Activated T-cell treated with anti-CD3 and anti-CD28 coated beads, Interleukin-2, amount 50 U/mL, for 48 hours (primary cell): ENCODE measurements at places on chromosomes 4 and X.

GRCh38 chrX:40467454-40467853, 113.3 kb upstream of the ATP6AP2 start:
- DNase-seq: no peak

- no peak for DNase-seq
Measured at GRCh38 chr4:179110356-179110755, 1668.1 kb upstream of the AGA start.

DNA sequence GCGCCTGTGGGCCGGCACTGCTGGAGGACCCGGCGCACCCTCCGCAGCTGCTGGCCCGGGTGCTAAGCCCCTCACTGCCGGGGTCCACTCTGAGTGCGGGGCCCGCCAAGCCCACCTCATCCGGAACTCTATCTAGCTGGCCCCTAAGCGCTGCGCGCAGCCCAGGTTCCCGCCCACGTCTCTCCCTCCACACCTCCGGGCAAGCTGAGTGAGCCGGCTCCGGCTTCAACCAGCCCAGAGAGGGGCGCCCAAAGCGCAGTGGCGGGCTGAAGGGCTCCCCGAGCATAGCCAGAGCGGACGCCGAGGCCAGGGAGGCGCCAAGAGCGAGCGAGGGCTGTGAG, 75.2 kb downstream of the QDPR start:
- DNase-seq: no peak

DNA sequence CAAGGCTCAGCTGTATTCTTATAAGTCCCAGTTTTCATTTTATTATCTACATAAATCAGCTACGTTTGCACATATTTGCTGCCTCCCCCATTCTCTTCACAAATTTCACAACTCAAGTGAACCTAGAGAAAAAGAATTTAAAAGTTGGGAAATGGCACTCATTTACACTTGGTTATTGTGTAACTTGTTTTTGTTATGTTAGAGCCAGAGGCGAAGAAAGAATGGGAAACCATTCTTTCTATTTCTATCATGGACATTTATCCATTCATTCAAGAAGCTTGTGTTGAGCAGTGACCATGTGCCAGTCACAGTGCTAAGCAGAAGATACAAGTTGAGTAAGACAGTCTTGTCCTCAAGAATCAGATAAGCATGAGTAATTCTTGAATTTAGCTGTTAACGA, 13.5 kb downstream of the LIAS start:
- no peak for DNase-seq

DNA sequence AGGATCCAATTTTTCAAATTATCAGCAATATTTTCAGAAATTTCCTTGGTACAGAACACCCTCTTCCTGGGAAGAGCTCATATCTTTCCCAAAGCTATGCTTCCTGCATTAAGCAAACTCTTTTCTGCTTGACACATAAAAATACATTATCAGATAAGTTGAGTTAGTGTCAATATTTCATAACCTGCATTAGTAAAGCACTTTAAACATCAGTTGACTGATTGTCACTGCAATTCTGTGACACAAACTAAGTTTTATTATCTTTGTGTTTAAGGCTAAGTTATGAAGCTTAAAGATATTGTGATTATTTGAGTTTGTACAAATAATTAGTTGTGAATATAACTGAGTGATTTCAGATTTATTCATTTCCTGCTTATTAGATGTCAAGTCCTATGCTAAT, 1045.4 kb upstream of the GRID2 start:
- no peak for DNase-seq

GRCh38 chr4:52483186-52483890, 175.8 kb downstream of the USP46 start:
- DNase-seq: no peak

- no peak for DNase-seq
Measured at GRCh38 chr4:164931551-164932324, 45.7 kb downstream of the TRIM61 start.

GRCh38 chrX:132425744-132426318, 63.0 kb downstream of the MBNL3 start:
- no peak for DNase-seq

DNA sequence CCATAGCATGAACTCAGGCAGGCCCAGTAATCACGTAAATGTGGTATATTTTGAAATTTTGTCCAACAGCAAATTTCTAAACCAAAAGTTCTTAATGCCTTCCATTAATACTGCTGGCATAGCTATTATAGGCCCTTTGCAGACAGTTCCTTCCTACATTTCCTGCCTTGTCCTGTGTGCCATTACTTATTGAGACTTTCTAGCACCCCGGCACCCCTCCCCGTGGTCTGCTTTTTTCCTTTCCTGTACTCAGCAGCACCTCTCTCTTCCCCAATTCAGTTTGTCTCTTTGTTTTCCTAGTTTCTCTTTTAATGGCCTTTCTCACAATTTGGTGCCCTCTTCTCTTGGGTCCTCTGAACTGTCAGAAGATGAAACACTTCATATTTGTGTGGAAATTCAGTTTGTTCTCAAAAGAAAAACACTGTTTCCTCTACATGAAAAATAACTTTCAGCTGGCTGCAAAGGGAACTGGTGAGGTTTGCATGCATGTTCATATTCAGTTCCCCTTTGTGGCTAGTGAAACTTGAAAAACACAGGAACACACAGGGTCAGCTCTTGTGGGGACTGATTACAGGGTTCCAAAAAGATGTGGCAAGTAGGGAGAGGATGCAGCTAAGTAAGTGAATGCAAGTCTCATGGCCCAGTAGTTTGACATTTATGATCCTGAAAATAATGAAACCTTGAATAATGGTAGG, 17.1 kb downstream of the GPR34 start:
- DNase-seq: no peak

DNA sequence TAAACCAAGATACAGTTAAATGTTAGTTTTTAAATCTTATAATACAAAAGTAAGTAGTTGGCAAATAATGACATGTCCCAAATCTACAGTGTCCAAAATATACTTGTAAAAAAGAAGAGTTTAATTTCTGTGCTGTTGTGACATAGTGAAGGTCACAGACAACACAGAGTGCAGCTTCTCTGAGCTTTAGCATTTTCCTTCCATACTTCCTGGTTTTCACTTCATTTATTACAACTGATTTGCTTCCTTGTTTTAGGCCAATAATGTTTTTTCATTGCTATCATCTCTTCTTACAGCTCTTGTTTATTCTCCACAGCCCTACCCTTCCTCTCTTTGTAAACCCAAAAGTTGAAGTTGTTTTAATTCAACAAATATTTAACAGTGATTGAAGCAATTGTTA, 132.4 kb upstream of the TET2 start:
- no peak for DNase-seq

- no peak for DNase-seq
Measured at GRCh38 chr4:168483811-168484210, 3.5 kb upstream of the DDX60L start.

GRCh38 chrX:113741744-113742143, 842.1 kb upstream of the HTR2C start:
- DNase-seq: no peak

GRCh38 chrX:13868591-13868990, 51.7 kb upstream of the GPM6B start:
- no peak for DNase-seq

- peak; percentile 19 for DNase-seq
Measured at GRCh38 chr4:22897520-22898108, 204.9 kb downstream of the GBA3 start.

- no peak for DNase-seq
Measured at GRCh38 chrX:119518371-119518770, 46.8 kb downstream of the STEEP1 start.

- no peak for DNase-seq
Measured at GRCh38 chr4:78937837-78938236, 1.4 kb downstream of the PAQR3 start.

GRCh38 chr4:57117491-57117890, 7.3 kb upstream of the IGFBP7 start:
- DNase-seq: no peak

DNA sequence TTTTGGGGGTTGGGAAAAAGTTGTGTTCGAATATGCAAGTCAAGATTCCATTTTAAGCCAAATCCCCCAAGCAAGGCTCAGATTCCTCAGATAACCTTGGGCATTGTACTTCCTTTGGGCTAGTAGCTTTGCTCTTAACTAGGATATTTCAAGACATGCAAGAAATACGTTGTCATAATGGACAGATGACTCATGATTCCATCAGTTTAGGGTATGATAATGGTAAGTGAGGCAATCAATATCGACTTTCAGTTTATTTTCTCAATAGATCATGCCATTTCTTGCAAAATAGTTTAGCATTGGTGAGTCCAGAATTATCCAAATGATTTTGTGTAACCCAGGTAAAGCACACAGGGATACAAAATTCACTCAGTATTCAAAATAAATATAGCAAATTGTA, 25.4 kb downstream of the CFAP299 start:
- DNase-seq: no peak

GRCh38 chr4:153904011-153904410, 115.1 kb upstream of the SFRP2 start:
- DNase-seq: no peak

DNA sequence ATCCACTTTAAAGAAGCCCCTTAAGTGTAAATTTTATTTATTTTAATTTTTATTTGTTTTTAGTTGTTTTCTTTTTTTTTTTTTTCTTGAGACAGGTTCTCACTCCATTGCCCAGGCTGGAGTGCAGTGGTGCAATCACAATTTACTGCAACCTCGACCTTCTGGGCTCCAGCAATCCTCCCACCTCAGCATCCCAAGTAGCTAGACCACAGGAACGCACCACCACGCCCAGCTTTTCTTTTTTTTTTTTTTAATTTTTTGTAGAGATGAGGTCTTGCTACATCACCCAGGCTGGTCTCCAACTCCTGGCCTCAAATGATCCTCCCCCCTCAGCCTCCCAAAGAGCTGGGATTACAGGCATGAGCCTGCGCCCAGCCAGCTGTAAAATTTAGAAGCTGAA, 6.0 kb downstream of the SAT1 start:
- DNase-seq: no peak

GRCh38 chr4:140802591-140802990, 46.4 kb upstream of the TBC1D9 start:
- DNase-seq: no peak

- DNase-seq: no peak
Measured at GRCh38 chr4:170278460-170278859, 188.7 kb upstream of the AADAT start.

DNA sequence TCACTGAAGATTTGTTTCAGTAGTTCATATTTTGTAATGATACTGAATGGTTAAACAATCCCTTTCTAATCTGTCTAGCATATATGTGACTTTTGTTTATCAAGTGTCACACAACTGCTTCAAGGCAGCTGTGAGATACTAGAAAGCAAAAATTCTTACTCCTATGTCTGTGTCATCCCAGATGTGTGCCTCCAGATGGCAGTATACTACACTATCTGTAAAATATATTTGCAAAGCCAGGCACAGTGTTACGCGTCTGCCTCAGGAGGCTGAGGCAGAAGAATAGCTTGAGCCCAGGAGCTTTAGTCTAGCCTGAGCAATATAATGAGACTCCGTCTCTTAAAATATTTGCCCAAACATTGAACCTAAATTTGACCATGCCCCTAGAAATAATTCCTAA, 4.0 kb downstream of the NUDT10 start:
- DNase-seq: peak; percentile 18

- DNase-seq: no peak
Measured at GRCh38 chr4:78242071-78242470, 184.9 kb downstream of the FRAS1 start.

DNA sequence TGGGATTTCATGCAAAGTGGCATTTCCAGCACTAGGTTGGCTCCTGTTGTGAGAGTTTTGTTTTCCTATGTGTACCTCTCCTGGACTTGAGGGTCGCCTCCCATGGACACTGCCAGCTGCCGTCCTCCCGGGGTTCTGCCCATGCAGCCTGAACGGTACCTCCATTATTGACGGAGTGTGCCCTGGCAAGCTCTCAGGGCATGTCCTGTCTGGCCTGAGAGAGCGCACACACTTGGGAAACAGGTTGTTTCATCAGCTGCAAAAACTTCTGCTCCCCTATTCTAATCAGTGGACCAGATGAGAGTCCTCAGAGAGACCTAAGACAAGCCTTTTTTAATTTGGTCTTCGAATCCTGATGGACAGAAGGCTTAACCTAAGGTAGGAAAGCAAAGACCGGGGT, 56.6 kb upstream of the HOPX start:
- DNase-seq: no peak

DNA sequence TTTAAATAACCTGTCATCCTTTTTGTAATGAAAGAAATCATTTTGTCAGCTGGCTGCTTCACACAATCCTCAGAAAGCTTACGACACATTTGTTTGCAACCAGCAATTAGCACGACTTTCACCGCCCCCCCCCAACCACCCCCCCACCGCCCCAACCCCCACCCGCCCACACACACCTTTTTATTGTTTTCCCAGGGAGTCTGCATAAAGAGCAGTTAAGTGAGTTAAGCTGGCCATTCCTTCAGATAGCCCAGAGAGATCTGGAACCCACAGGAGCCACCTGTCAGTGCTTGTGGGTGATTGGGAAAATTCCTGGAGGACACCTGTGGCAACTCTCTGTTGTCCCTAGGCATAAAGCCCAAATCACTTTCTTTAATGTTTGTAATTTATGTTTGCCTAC, 175.7 kb upstream of the FMR1 start:
- no peak for DNase-seq

DNA sequence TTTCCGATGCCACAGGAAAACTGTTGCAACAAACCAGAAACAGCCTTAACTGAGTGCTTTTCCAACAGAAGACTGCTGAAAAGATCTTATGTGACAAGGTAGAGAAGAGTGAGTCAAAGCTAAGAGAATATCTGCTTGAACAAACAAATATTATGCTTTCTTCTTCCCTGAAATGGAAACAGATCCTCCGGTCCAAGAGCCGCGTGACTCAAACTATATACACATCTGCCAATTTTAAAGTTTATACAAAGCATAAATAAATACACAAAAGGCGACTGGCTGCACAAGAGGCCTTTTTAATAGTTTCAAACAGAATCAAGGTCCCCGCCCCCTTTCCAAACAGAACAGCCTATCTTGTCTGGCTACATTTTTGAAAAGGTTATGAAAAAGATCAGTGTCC, 329.7 kb upstream of the F9 start:
- DNase-seq: no peak

- DNase-seq: no peak
Measured at GRCh38 chrX:79266702-79267101, 100.4 kb downstream of the ITM2A start.

GRCh38 chrX:68462653-68463052, 29.4 kb upstream of the OPHN1 start:
- DNase-seq: peak; percentile 19

- peak; percentile 25 for DNase-seq
Measured at GRCh38 chr4:125316401-125316790, 1.6 kb downstream of the FAT4 start.

DNA sequence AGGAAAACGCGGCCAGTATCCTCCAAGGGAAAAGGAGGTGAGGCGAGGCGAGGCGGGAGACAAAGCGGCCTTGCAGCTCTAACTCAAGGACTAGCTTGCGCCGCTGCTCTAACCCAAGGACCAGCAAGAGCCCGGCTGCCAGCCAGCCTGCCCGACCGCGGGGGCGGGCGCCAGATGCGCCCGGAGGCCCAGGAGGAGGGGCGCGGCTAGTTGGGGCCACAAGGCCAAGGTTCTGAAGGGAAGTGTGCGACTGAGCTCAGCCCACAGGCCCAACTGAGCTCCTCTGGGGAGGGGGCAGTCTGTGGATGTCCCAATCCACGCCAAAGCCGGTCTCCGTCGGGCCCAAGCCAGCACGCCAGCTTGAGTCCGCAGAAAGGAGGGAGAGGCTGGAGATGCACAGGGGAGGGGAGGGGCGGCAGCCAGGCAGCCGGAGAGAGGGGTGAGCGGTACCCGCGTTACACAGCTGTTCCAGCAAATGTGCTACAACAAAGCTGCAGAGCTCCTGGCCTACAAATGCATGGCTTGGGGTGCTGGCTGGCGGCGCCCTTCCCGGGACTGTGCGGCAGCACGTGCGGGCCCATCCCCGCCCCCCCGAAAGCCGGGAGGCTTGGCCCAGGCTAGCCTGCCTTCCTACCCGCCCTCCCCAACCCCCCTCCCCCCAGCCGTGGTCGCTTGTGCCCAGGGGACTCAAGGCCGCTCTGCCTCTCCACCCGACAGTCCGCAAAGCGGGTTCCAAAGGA, 637 bp downstream of the AMER1 start:
- peak; percentile 27 for DNase-seq
